Stimulated activated CD8-positive, alpha-beta memory T cell treated with anti-CD3 and anti-CD28 coated beads, Interleukin-15, amount 100 ng/mL, for 4 hours (primary cell): ENCODE measurements at places on chromosomes 5 and 9.

- no peak for DNase-seq
Observed at GRCh38 chr5:113204525-113205161, 228.0 kb downstream of the DCP2 start.

GRCh38 chr9:111627260-111627963 is 3.7 kb upstream of the DNAJC25 start:
- DNase-seq: no peak

DNA sequence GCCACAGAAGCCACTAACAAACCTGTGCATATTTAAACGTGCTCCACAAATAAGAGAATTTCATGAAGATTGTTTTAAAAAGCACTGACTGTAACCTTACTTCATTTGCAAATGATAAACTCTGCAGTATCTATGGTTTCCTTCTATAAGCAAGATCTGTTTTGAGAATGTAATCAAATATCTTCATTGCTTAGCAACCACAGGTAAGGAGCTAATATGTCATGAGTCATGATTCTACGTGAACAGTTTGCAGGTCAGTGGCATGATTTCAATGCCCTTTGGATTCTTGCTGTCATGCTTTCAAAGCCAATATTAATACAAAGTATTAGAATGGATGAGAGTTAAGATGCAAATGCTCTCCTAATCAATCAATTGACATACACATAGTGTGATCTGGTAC is 325.0 kb downstream of the EDIL3 start:
- no peak for DNase-seq

DNA sequence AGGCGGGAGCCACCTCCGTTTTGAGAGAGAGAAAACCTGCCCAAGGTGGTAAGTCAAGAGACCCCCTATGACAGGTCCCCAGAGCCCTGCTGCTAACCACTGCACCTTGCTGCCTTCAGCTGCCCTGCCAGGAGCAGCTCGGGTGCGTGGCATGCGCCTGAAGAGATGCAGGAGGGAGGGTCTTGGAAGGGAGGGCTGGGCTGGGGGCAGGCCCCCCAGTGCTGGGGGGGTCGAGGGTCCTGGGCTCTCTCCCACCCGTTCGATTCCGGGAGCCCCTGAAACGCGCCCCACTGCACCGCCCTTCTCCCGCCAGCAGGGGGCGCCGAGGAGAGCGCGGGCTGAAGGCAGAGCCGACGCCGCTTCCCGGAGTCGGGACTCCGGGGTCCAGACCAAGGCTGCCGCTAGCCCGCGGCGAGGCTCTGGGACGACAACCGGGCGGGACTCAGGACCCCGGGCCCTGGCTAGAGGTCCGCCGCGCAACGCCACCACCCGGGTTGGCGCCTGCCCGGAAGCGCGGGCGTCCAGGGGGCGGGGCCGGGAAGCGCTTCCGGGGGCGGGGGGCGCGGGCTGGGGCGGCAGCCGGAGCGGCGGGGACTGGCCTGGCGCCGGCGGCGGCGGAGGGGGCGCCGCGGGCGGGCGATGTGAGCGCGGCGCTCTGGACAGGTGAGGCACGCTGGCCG is at the start of gene ZBTB34:
ZBTB34 (plus strand) TSS at position 563 of the 680 bp plus-strand sequence. CDS start 18,761 bp downstream, outside the sequence.
- DNase-seq: peak; percentile 62

- no peak for DNase-seq
Observed at GRCh38 chr9:37839496-37840461, 39.2 kb downstream of the DCAF10 start.

- DNase-seq: no peak
Observed at GRCh38 chr9:134217431-134218210, 53.3 kb upstream of the RNU6ATAC start.

DNA sequence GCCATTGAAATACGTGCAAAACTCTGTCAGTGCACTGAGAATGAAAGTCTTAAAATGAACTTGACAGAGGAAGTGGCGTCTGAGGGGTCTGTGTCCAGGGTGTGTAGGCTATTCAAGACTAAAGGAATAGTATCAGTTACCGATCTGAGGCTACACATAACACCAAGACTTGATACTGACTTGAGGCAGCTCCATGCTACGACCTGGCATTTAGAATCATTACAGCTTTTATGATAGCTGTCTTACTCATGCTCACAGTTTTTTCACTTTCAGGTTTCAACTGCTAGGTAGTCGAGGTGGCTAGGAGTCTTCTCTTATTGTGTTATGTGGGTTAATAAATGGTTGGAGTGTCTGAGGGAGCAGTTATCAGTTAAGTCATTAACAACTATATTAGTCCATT is 92.8 kb upstream of the SLCO6A1 start:
- DNase-seq: no peak

- DNase-seq: no peak
Observed at GRCh38 chr5:116583085-116583861, 8.7 kb upstream of the SEMA6A start.

GRCh38 chr9:38051780-38052546 is 17.1 kb downstream of the SHB start:
- no peak for DNase-seq

GRCh38 chr5:68285075-68285840 is 69.7 kb downstream of the PIK3R1 start:
- no peak for DNase-seq

DNA sequence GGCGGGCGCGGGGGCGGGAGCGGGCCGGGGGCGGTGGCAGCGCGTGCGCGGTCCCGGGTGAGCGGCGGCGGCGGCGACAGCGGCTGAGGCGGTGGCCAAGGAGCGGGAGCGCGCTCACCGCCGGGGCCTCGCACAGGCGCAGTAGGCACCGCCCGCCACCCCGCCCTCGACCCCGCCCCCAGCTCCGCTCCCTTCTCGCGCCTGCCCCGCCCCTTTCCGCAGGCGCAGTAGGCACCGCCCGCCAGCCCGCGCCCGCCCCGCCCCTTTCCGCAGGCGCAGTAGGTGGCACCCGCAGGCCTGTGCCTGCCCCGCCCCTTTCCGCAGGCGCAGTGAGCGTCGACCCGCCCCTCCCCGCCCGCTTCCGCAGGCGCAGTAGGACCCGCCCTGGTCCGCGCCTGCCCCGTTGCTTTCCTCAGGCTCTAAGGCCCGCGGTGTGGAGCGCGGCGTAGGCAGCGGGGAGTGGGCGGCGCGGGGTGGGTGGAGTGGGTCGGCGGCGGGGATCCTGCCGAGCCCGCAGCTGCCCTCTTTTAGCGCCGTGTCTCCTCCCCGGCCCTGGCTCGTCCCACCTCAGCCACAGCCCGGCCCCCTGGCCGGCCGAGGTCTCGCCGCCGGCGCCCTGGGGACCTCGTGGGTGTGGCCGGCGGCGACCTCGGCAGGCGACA is at the start of gene CAMSAP1:
CAMSAP1 (minus strand) TSS at position 116 of the 662 bp plus-strand sequence. CDS start 387 bp downstream, outside the sequence.
- peak; percentile 81 for DNase-seq

- no peak for DNase-seq
Observed at GRCh38 chr5:169848271-169848670, 132.0 kb downstream of the INSYN2B start.

- no peak for DNase-seq
Observed at GRCh38 chr5:91850031-91850430, 466.9 kb upstream of the ARRDC3 start.

GRCh38 chr9:128628471-128629048 is 28.1 kb downstream of the DYNC2I2 start:
- DNase-seq: no peak

GRCh38 chr5:39461007-39461682 is 36.4 kb upstream of the DAB2 start:
- DNase-seq: no peak

GRCh38 chr5:93573354-93574351 is 7.4 kb downstream of the NR2F1-AS1 start:
- no peak for DNase-seq

- DNase-seq: no peak
Observed at GRCh38 chr5:33761139-33761538, 130.7 kb downstream of the ADAMTS12 start.

GRCh38 chr5:160480652-160481051 is 59.0 kb downstream of the PTTG1 start:
- no peak for DNase-seq

DNA sequence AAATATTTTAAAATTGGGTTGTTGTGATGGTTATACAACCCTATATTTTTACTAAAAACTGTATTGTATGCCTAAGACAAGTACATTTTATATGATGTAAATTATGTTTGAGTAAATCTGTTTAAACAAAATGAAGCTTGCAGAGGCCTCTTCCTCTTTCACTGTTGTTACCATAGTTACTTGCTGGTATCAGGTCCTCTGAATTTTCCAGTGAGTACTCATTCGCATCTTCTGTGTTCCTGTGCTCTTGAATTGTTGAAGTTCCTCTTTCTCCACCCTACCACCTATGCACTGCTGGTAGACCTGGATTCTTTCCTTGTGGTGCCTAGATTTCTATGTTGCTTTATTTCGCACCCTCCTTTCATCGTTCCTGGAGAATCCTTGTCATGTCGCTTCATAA is 938.5 kb upstream of the ACO1 start:
- DNase-seq: no peak

GRCh38 chr9:112044881-112045280 is 130.2 kb downstream of the SUSD1 start:
- no peak for DNase-seq

GRCh38 chr9:14170973-14171596 is 142.9 kb downstream of the NFIB start:
- DNase-seq: no peak

- no peak for DNase-seq
Observed at GRCh38 chr9:7123743-7124142, 366.0 kb downstream of the KDM4C start.
